ENCODE measurements at places on chromosomes 1 and 21. TPM values are rescaled to one million over a fixed set of nuclear protein-coding genes. Genes with fewer than 3 reads are reported as not detected.

The G0S2 gene
- 17.6 TPM for total RNA-seq

The SYT6 gene
- total RNA-seq = not detected

The FOXO6 gene
- total RNA-seq = not detected

The MAP1LC3C gene
- total RNA-seq = 0.87 TPM

The EFNA3 gene
- total RNA-seq = 1.3 TPM

The RCAN3 gene
- total RNA-seq = 9.9 TPM

The CROCC gene
- 12.4 TPM for total RNA-seq
